CD4-positive, alpha-beta T cell treated with Interleukin-4 for 1 hour (primary cell): ENCODE measurements at places on chromosomes 2 and 18.

GRCh38 chr2:172969166-172969565 lies 106.5 kb upstream of the MAP3K20 start:
- DNase-seq = no peak

GRCh38 chr2:9092383-9093282 lies 89.1 kb upstream of the MBOAT2 start:
- no peak for DNase-seq

DNA sequence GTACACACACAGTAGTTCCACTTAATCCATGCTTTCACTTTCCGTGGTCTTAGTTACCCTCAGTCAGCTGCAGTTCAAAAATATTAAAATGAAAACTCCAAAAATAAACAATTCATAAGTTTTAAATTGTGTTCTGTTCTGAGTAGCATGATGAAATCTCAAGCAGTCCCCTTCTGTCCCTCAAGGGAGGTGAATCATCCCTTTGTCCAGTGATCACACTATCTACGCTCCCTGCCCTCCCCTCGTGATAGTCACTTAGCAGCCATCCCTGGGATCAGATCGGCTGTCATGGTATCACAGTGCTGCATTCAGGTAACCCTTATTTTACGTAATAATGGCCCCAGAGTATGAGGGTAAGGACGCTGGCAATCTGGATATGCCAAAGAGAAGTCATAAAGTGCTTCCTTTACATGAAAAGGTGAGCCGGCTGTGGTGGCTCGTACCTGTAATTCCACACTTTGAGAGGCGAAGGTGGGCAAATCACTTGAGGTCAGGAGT lies 5.8 kb upstream of the RTN4 start:
- no peak for DNase-seq

DNA sequence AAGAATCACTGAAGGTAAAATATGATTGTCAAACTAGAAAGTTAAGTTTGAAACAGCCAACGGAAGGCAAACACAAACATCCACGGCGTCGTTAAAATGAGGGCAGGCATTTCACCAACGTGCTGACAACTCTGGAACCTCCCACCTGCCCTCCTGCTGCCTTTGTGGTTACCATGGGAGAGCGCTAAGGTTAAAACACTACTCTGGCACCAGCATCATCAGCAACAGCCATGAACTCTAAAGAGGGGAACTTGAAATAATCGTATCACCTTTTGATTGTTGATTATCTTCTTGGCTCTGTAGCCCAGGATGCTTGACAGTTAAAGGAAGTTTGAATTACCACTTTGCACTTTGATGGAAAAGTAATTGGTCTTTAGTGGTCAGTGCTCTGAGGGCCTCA lies 34.7 kb downstream of the CYB5A start:
- no peak for DNase-seq

DNA sequence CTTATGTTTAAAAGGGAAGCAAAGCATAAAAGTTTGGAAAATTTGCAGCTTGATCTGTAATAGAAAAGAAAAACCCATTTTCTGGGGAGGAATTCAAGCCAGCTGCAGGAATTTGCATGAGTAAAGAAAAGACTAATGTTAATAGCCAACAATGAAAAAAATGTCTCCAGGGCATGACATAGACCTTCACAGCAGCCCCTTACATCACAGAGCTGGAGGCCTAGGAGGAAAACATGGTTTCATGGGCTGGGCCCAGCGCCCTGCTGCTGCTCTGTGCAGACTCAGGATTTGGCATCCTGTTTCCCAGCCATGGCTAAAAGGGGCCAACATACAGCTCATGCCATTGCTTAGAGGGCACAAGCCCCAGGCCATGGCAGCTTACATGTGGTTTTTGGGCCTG lies 411.6 kb upstream of the MC4R start:
- DNase-seq = no peak

DNA sequence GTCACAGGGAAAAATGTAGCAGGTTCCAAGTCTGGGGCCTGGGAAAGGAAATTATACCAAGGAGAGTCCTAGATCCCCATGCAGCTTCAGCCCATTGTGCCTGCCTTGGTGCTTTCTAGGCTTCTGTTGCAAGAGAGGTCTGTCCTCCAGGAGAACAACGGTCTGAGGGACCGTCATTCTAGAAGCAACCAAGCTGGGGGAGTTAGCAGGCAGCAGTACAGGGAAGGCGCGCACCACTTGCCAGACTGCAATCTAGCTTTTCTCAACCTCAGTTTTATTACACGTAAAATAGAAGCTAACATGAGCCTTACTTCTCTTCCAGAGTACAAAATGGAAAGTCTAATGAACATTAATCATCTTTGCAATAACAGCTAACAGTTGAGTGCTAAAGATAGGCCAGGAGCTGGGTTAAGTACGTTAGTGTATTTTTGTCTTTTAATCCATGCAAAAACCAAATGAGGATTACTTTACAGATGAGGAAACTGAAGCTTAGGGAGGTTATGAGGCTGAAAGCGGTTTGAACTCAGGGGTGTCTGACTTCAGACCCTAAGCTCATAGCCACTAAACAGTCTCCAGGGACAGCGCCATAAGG lies 1.9 kb downstream of the TCF23 start:
- no peak for DNase-seq

DNA sequence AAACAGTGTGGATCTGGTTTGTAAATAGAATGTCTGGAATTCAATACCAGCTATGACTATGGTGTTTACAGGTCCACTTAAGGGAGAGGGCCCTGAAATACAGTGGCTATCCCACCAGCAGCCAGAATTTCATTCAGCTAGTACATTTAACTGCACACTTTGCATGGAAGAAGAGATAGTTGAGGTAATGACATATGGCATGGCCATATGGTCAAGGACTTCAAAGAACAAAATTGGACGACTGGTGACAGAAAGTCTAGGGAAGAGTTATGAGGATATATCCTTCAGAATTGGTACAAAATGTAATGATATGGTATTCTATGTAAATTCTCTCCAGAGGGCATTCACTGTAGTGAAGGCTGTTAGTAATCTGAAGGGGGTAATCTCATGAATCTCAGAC lies 105.0 kb downstream of the IKZF2 start:
- DNase-seq = no peak

GRCh38 chr2:68906716-68907115 lies 35.5 kb upstream of the BMP10 start:
- DNase-seq = no peak

DNA sequence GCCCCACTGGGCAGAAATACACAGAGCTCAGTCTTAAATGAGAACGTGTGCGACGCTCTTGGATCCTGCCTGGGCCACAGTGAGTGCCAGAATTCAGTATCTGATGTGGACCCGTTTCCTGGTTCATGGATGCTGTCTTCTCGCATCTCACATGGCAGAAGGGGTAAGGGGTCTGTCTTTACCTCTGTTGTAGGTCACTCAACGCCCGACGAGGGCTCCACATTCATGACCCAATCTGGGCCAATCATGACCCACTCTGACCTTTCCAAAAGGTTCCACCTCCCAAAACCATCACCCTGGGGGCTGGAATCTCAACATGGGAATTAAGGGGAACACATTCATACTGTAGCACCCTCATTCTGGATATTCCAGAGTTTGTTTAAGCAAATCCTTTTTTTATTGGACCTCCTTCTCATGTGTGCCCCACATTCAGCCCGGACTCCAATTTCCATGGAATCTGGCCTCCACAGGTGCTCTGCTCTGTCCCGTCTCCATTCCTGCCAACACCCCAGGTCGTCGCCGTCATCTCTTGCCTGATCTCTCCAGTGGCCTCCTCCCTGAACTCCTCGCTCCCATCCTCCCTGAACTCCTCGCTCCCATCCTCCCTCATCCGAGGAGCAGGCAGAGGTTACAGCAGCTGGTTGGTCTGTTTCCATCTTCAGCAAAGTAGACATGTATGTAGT lies 78.9 kb upstream of the OTOS start:
- DNase-seq = no peak
